ENCODE measurements at places on chromosomes 12 and 14. TPM values are rescaled to one million over a fixed set of nuclear protein-coding genes. Genes with fewer than 3 reads are reported as not detected.

DNA sequence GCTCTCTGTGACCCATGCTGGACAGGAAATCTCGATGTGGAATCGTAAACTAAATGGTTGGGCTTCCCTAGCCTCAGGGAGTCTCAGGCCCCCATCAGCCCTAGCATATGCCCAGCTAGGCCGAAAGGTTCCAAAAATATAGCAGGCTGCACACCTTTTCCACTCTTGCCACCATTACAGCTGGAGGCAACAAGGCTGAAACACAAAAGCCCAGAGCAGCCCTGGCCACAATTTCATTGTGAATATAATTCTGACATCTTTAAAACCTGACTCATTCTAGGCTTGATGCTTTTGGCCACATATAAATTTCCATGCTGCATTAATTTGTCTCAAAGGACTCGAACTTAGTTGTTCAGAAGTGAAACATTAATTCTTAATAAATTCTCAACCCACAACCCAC, 382.2 kb downstream of the GRIN2B start:
- no peak for ATAC-seq

DNA sequence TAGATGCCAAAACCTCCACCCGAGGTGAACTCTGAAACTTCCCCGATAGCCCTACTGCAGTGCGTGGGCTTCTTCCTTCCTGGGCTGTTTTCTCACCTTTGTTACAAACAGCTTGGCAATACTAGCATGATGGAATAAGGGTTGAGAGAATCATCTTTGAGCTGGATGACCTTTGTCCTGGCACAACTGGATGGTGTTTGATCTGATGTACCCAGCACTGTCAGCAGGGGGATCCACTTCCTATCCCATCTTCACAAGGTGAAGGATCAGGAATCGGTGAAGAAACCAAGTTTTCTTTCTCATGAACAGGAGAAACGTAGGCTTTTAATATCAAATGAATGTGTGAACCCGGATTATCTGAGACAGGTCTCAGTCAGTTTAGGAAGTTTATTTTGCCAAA, 19.5 kb upstream of the LRRC10 start:
- no peak for ATAC-seq

DNA sequence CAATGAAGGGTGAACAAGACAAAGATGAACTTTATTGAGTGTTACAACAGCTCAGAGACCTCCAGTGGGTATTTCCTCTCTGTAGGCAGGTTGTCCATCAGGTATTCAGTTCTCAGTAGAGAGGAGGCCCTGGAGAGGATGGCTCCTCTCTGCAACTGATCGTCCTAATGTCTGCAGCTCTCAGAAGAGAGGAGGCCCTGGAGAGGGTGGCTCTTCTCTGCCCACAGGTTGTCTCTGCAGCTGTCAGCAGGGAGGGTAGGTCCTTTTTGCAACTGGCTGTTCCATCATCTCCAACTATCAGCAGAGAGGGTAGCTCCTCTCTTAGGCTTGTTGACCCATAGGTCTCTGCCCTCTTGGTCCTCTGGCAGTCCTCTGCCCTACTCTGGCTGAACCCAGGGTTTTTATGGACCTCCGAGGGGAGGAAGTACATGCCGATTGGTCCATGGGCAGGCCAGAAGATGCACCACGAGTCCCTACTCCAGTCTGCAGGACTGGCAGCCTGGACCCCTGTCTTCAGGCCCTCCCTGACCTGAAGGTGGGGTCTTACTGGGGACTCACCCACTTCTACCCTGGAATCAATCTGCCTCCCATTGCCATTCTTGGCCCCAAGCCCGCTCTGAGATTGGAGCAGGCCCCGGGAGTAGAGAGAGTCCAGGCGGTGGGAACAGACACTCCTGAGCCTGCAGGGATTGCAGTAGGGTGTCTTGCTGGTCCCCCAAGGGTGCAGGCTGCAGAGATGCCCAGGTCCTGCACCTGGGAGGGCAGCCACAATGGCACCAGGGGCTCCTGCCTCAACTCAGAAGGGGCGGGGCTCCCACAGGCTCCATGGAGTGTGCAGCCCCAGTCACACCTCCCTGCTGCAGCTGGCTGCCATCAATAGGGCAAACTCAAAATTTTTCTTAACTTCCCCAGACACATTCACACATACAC, 2.3 kb downstream of the TMEM116 start:
- no peak for ATAC-seq

DNA sequence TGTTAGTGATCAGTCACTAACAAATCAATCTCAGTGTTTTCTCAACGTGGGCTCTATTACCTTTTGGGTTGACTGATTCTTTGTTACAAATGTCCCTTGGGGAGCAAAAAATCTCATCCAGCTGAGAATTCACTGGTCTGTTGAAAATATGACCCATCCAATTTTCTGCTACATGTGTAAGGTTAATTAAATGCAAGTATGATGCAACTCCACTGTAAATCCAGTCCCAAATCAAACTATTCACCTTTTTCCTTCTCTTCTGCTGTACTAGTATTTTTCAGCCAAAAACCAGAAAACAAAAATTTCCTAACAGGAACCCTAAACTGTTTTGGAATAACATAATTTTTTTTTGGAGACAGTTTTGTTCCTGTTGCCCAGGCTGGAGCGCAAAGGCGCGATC, 2.2 kb downstream of the ERH start:
- no peak for ATAC-seq

DNA sequence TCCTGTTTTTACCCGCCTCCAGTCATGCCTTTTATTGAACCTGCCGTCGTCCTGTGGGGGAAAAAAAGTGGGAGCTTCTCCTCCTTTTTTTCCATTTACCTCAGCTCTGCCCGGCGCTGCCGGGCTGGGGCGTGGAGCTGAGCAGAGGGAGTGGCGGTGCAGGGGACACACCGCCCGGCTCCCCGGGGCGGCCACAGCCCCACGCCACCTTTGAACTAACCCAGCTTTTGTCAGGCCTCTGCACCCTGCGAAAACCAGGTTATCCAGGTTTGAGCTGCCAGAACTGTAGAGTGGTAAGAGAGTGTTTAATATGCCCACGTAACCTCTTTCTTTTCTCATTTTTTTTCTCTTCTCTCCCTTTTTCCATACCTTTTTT, 161.0 kb upstream of the FKBP4 start:
- no peak for ATAC-seq

DNA sequence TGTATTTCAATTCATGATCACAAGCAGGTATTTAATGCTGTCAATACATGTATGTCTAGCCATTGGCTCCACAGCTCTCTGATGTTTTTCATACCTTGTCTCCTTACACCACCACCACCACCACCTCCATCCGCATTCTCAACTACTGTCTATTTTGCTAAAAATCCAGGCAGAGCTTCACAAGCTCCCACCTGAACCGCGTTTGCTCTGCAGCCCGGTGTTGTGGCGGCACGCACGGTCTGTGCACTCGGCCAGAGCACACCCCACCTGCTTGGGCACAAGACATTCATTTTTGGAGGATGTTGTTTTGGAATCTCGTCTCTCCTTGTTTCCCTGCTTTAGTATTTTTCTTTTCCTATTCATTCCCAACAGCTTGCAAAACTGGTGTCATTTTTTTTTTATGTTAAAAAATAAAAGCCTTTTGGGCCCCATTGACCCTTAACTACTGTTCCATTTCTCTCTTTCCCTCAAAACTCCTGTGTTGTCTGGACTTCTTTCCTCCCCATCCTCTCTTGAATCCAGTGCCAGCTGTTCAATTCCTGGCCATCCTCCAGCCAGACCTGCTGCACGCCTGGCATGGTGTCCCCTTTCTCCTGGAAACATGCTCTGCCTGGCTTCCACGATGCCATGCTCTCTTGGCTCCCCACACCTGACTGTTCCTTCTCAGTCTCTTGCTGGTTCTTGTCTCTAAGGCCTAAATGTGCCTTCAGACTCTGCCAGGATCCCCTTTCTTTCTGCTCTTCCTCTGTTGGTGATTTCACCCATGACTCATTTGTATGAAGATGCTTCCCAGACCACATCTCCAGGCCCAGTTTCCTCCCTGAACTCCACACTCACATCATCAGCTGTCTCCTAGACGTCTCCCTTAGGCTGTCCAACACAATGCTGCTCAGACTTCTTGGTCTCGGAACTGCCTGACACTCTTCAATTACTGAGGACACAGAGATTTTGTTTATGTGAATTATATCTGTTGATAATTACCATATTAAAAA, 37.9 kb downstream of the PIWIL1 start:
- ATAC-seq, result no peak

Gene RHEBL1
- 2.2 TPM for total RNA-seq

DNA sequence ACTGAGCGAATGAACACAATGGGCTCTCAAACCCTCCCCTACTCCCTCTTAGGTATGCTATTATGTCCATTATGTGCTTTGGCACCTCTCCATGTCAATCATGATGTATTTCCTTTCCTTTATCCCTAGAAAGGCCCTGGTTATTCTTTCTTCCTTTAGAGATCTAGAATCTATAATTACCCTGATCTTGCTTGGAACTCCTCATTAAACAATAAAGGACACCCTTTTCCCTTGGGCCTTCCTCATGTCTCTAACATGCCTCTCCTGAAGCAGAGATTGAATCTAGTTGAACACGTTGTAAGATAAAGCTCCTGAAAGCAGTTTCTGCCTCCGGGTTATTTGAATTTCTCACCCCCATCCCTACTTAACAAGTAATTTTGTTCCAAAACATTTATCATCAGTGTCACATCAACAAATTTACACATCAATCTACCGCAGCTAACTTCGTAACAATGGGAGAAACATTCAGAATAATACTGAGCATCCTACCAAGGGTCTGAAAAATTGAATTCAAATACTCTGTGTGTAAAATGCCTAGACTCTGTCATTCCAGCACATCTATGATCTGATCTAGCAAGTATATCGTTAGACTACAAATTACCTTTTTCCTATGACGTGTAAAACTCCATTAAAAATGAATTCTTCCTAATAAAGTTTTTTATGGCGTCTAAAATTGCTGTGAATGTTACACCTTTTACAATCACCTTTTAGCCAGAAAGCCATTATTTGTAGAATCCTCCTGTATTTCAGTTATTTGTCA, 5.4 kb downstream of the USP44 start:
- no peak for ATAC-seq

- ATAC-seq, result peak; percentile 74
These were observed 316.4 kb downstream of the NOVA1 start for GRCh38 chr14:26281280-26281998.

DNA sequence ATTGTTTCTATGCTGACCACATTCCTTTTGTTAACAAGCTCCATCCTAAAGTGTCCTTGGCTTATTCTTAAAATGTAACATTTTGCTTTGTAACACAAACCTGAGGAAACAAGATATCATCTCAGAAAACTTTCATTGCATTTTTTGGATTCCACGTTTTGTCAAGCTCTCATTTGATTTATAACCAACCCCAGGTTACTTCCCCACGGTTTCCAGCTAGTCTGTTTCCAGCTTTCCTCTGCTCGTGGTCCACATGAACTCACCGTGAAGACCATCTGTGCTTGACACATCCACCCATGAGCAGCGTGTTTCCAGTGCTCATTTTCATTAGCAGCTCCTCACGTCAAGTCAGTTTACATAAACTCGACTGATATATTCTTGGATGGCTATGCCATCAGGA, 6.4 kb upstream of the NKX2-8 start:
- no peak for ATAC-seq

DNA sequence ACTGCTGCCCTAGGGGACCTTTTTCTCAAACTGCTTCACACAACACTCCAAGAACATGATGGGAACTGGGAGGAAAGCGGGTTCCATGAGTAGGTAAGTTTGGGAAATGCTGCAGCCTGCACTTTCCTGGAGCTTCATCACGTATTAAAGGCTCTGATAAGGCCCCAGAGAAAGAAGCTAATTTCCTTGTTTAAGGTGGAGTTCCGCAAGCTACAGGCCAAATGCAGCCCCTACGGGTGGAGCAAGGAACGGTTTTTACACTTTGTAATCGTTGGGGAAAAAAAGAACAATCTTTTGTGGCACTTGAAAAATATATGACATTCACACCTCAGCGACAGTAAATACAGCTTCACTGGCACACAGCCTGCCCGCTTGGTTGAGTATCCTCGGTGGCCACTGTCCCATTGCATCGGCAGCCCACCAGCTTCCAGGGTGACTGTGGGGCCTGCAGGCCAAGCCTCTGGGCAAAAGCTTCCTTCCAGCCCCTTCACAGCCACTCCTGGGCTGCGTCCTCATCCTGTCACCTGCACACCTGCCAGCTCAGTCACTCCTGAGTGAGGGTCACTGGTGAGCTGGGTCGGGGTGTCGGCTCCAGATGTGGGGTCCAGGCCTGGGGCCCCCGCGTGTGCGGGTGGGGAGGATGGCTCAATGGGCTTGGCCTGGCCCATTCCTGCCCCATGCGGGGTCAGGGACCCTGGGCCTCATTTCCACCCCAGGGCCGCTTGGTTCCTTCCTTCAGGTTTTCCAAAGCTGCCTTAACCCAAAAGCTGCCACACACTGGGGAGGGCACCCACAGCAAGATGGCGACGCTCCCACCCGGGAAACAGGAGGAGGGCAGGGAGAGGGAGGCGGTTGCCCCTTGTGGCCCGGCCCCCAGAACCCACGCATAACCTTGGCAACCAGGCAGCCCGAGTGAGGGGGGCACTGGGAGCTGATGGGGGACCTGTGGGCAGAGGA, 2.4 kb downstream of the AMN start:
- ATAC-seq, result no peak

Gene RPS6KA5
- total RNA-seq, result 18.8 TPM

- no peak for ATAC-seq
These were observed 52.6 kb downstream of the SAV1 start for GRCh38 chr14:50615552-50615951.

- no peak for ATAC-seq
These were observed 74.6 kb downstream of the MED13L start for GRCh38 chr12:116202940-116203339.

- peak; percentile 8 for ATAC-seq
These were observed 1.1 kb upstream of the YY1 start for GRCh38 chr14:100237735-100238418.

- peak; percentile 93 for ATAC-seq
These were observed 48.4 kb downstream of the PPP2R5C start for GRCh38 chr14:101809671-101810514.
